ENCODE measurements at places on chromosomes 2 and 18.

DNA sequence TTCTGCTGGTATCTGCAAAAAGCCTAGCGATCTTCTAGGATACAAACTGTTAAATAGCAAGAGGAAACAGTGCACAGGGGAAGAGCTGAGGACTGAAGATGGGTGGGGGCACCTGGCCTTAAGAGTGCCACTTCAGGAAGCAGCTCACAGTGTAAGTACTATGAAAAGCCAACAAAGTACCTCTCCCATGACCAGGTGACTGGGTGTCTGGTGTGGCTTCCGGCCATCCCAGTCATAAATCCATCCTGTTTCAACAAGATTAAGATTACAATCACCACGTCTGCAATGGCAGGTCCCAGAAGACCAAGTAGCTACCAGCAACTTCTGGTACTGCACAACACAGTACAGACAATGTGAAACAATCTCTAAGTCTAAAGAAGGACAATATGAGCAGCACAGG, 15.9 kb downstream of the ERFE start:
- no peak for DNase-seq

DNA sequence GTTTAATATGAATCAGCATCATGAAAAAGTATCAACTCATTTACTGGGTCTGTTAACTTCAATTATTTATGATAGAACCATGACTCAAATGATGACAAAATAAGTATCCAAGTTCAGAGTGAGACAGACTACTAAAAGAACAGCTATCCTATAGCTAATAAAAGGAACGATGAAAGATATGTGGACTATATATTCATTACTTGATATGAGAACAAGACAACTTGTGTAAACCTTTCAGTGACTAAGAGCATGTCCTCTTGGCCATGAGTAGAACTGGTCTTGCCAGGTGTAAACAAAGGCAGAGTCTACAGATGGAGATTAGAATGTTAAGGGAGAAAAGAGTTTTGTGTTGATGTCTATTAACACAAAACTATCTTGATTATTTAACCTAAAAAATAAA, 360.4 kb upstream of the ZC3H15 start:
- DNase-seq = no peak

GRCh38 chr2:237352279-237352845, 61.6 kb downstream of the COL6A3 start:
- no peak for DNase-seq

- DNase-seq = no peak
Observed at GRCh38 chr2:157936406-157936805, 60.3 kb upstream of the ACVR1 start.

DNA sequence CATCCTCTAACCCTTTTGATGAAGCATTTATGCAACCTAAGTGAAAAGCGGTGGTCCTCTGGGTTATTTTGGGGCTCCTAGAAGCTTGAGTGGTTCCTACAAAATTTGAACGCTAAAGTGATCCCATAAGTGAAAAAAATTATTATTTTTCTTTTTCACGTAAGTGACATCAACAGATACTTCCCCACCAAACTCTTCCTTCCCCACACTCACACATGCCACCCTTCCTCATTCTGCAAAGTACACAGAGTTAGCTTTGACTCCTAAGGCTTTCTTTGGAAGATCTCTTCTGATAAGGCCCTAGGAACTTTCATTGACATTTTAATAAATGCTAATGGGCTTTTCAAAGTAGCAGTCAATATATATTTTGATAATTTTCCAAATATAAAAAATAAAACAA, 109.7 kb downstream of the DOCK10 start:
- DNase-seq = no peak

- DNase-seq = no peak
Observed at GRCh38 chr2:167572883-167573619, 674.3 kb downstream of the STK39 start.

GRCh38 chr18:58559427-58560186, 69.3 kb downstream of the ALPK2 start:
- DNase-seq = no peak

DNA sequence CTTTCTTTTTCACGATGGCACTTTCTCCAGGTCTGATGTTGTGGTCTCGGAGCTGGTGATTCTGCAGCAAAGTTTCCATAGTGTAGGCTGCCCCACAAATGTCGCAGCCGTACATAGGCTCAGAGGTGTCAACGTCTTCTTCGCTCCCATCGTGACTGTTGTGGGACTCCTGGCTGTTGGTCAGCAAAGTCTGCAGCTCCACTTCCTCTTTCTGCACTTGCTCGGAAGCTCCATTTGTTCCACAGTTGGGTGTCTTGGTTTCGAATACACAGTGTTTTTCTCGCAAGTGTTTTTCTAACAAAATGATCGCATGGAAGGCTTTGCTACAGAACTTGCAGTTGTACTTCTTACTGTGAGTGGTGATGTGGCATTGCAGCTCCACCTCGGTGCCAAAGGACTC, 126.8 kb downstream of the ZNF521 start:
- DNase-seq = no peak

DNA sequence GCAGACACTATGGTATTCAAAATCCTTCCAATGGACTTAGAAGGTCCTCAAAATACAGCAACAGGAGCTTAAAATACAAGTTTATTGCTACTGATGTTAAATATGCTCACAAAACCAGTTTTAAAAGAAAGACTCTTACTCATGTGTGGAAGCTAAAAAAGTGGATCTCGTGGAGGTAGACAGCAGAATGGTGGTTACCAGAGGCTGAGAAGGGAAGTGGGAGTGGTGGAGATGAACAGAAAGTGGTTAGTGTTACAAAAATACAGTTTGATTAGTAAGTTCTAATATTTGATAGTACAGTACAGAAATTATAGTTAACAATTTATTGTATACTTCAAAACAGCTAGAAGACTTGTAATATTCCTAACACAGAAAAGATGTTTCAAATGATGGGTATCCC, 12.1 kb downstream of the ADAM17 start:
- DNase-seq = no peak

DNA sequence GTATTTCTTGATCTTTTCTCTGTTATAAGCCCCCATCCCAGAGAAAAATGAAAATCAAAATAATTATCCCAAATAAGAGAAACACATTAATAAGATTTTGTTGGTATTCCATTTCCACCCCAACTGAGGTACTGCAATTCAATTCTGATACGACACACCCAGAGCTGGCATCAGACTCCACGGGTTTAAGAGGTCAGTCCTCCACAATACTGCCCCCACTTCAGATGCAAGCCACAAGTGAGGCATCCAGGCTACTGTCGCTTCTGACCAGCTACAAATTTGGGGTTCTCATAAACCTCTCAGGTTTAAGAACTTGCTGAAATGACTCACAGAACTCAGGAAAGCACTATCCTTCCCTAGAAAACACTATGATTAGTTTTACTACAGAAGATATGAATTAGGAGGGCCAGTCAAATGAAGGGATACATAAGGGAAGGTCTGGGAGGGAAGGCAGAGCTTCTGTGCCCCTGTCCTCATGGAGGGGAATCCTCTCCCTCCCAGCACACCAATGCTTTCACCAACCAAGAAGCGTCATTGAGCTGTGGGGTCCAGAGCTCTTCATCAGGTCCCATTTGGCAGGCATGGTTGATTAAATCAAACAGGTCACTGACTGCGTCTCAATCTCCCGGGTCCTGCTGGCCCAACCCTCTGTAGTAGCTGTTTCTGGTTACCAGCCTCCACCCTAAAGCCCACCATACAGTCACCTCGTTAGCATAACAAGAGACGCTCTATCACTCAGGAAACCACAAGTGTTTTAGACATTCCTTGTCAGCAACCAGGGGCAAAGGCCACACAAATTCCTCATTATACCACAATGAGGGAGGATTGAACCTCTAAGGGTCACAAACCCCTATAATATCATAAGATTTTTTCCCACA, 46.2 kb downstream of the IWS1 start:
- no peak for DNase-seq

DNA sequence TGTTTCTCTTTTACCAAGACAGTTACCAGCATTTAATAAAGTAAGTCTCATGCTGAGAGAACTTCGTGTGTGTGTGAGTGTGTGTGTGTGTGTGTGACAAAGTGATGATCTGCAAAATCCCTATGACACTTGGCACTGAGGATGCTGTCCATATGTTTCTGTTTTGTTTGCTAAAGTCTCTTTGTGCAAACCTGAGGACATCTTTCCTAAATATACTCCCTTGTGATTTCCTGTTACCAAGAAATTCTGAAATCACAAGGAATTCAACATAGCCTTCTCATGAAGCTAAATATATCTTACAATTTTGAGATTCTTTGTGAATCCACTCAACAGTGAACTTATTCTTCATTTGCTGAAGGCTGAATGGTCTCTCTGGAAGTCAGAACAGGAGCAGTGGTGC, 1359.7 kb upstream of the NRXN1 start:
- no peak for DNase-seq

- no peak for DNase-seq
Observed at GRCh38 chr2:9979977-9980376, 28.5 kb downstream of the GRHL1 start.

- no peak for DNase-seq
Observed at GRCh38 chr2:207061181-207061580, 104.6 kb downstream of the KLF7 start.

GRCh38 chr2:135963841-135964240, 21.6 kb downstream of the DARS1 start:
- DNase-seq = no peak

DNA sequence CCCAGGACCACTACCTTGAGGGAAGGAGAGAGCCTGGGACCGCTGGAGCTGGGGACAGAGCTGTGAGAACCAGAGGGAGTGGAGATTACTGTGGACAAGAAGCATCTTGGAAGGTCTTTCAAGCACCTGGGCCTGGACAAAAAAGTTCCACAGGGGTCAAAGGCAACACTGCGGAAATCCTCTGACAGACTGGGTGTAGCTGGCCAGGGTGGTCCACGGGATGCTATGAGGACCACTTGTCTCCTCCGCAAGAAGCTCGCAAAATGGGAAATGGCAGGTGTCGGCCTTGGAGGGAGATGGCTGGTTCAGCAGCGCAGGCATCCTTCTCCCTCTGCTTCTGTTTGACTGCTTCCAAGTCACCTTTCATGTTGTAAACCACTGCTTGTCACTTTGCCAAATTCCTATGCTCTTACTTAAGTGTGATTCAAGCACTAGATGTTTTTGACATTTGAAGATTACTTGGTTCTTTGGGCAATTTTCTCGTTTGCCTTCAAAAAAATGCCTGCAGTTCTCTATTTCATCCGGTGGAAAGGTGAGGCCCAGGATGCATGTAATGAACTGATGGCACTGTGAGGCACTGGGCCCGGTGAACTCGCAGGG, 27.7 kb downstream of the KLHL29 start:
- no peak for DNase-seq

Measured in NCI-H1694 (cell line).